ENCODE measurements at places on chromosomes 5 and 9.

- no peak for DNase-seq
Observed at GRCh38 chr5:78889369-78890140, 95.6 kb downstream of the ARSB start.

GRCh38 chr5:100731768-100732167 is 171.3 kb downstream of the ST8SIA4 start:
- no peak for DNase-seq

- no peak for DNase-seq
Observed at GRCh38 chr5:61603211-61603908, 271.3 kb downstream of the ZSWIM6 start.

GRCh38 chr9:108142504-108143201 is 653.1 kb upstream of the KLF4 start:
- no peak for DNase-seq

- no peak for DNase-seq
Observed at GRCh38 chr5:95392593-95393182, 1.5 kb downstream of the FAM81B start.

DNA sequence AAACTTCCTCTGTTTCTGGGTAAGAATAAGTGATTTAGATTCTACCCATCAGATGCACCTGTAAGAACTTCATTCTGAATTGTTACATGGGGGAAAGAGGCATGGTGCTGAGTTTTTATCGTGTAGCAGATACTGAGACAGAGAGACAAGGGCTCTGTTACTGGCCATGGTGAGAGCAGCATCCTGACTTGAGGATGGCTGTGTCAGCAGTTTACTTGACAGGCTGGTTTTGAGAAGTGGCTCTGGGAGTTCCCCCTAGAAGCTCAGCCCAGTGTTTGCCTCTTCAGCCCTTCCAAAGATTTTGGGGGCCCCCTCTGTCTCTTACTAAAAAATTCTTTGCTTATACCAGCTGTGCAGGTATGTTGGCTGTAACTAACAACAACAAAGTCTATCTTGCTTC is 510.5 kb downstream of the LRRC70 start:
- DNase-seq: no peak

GRCh38 chr5:125812651-125813050 is 610.6 kb upstream of the GRAMD2B start:
- DNase-seq: no peak

DNA sequence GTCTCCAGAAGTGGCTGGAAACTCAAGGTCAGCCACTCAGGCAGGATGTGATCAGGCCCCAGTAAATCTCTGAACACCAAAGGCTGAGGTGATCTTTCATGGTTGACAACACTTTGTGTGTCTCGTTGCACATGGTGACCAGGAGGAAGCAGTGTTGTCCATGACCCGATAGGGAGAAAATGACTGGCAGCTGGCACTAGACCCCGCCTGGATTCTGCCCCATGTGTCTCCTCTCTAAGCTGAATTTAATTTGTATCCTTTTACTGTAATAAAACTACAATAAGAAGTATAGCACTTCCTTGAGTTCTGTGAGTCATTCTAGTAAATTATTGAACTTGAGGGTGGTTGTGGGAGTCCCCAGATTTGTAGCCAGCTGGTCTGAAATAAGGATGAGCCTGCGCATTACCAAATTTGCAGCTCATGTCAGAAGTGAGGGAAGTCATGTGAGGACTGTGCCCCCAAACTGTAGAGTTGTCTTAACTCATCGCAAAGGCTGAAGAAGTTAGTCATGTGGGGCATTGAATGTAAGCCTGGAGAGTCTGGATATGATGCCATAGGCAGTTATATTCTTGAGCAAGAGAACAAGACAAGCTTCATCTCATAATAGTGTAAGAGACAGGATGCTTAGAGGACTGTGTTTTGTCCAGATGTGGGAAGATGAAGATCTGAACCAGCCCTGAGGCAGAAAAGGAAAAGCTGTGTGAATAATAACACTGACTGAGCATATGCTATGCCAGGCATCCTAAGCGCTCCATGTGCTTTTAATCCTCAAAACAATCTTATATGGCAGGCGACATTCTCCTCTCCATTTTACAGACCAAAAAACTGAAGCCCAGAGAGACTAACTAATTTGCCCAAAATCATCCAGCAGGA is 55.9 kb downstream of the TMEM215 start:
- DNase-seq: no peak

DNA sequence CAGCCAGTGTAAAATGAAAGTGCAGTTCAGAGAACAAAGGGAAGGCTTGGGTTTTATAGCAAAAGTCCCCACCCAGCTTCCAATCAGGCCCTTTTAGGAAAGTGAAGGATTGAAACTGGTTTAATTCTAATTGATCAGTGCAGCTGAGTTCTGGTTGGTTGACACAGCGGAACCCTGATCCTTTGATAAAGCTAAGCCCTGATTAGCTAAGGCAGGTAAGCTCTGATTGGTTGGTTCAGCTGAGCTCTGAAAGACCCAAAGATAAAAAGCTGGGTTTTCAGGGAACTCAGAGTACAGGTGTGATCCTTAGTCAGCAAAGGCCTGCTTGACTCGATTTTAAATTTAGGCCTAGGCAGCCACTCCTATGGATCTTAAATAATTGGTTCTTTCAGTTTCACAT is 70.8 kb upstream of the PRRC1 start:
- no peak for DNase-seq

DNA sequence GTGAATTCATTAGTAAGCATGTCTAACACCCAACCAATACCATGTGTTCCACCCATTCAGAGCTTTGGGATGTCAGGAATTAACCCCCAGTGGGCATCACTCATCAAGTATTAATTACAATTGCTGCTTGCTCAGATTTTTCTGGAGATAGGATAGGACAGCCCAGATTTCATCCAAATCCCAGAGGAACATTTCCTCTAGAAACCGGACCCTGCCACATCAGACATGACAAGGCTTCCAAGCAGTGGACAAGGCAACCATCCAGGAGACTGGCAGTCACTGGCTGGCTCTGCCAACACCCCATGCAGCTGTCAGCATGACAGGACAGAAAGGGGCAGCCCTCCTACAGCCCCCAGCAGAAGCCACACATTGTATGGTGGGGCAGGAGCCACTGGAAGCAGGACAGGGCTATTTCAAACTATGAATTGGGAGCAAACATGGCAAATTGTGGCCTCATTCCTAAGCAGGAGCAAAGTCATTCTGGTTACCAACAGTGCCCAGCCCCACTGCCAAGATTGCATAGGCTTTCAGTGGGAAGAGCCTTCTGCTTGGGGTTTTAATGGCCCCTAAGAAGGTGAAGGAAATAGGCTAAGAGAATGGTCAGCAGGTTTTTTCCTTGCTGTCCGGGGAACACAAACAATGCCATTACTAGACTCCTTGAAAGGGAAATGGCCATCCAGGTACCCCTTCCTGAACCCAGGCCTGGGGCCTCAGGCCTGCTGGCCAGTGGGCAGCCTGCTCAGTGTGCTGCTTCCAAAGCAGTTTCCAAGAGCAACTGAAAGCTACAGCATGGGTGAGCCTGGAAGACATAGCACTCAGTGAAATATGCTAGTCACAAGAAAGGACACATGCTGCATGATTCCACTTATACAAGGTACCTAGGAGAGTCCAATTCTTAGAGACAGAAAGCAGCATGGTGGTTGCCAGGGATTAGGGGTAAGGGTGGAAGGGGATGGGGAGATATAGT is 294.7 kb upstream of the SLC30A5 start:
- DNase-seq: no peak

- no peak for DNase-seq
Observed at GRCh38 chr5:120093178-120093577, 370.9 kb upstream of the PRR16 start.

GRCh38 chr9:89234205-89235067 is 55.8 kb upstream of the SHC3 start:
- DNase-seq: peak; percentile 4

DNA sequence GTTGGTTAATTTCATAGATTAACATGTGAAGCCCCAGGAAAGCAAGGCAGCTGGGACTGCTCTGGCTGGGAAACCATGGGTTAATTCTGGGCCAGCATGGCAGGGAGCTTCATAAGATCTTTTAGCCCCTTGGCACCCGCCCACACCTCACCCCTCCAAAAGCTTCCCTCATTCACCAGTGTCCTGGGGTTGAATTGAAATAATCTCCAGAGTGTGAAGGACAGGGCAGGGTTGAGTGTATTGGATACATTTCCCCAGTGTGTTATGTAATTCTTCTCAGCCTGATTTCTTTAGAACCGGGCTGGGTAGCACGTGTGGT is 19.4 kb downstream of the WNT8A start:
- no peak for DNase-seq

DNA sequence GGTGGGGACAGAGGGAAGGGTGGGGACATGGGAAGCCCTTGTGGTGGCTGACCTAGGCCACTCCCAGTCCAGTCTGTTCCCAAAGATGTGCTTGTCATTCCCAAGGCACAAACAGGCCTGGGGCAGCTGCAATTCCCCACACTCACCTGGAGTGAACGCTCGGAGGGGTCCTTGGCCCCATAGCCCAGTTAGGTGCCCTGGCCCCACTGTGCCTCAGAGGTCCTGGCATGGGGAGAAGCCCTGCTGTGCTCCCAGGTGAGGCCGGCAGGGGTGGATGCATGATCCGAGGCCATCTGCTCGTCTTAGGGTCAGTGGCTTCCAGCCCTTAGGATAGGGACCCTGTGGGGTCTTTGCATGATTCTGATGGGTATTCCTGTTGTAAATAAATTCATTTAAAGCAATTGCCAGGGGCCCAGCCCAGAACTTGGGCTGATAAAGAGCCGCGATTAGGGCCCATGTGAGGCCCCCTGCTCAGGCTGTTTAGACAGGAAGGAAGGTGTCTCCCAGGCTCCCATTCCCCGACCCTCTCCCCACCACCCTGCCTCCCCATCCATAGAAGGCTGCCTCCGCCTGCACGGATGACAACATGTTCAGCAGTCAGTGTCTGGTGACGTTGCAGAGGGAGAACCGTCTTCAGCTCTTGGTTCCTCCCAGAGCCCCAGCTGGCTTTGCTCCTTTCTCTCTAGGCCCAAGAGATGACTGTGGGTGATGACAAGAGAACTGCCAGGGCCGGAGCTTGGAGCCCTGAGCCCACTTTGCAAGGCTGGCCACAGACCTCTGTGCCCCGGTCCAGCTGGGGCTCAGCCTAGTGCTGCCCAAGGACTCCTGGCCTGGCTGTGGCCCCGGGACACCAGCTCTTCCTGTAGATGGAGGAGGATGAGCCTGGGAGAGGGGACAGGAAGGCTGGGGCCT is 28.4 kb upstream of the IRX4 start:
- no peak for DNase-seq

GRCh38 chr9:69658987-69659675 is 13.0 kb downstream of the APBA1 start:
- DNase-seq: no peak

- no peak for DNase-seq
Observed at GRCh38 chr5:39274398-39275085, 55.2 kb upstream of the FYB1 start.

DNA sequence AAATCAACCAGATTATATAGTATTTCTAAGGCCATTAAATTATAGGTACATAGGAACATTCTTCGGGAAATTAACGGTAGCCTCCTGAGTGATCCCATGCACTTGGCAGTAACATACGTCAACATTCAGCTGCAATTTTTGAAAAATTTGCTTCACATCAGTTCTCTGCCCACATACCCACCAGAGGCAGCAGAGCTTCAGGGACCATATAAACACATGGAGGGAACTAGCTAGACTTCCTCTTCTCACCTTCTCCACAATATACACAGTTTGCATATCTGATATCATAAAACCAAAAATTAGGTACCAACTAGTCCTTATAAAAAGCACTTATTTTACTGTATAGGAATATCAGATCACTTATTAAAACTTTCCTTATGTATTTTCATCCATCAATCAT is 4.8 kb downstream of the PSIP1 start:
- no peak for DNase-seq
